Lower lobe of right lung (tissue), 2 donors: ENCODE measurements at places on chromosomes 3 and 15. TPM values are rescaled to one million over a fixed set of nuclear protein-coding genes. Genes with fewer than 3 reads are reported as not detected.

DNA sequence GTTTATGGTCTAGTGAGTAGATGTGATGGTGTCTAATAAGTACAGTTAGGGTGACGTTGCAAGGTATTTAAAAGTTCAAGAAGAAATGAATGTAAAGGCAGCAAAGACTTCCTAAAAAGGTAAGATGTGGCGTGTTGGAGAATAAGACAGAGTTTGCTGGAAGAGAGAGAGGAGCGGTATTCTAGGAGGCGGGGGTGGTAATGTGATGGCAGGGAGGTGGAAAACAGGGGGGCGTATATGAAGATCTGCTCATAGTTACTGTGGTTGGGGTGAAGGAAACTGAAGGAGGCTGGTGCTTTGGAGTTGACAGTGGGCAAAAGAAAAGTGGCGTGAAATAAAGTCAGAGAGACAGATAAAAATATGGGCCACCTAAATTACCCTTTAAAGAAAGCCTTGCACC is 164.9 kb upstream of the LRRN1 start:
- no peaks in the 10 kb centered on the region for H3K36me3 ChIP-seq
- H3K27me3 ChIP-seq, result no peaks in the 10 kb centered on the region
- no peak for DNase-seq
- H3K4me3 ChIP-seq, result no peak overlapping the region

ALG1L2 gene
- total RNA-seq, result 1.5 TPM

MB21D2 gene
- 5.0 TPM for total RNA-seq

DNA sequence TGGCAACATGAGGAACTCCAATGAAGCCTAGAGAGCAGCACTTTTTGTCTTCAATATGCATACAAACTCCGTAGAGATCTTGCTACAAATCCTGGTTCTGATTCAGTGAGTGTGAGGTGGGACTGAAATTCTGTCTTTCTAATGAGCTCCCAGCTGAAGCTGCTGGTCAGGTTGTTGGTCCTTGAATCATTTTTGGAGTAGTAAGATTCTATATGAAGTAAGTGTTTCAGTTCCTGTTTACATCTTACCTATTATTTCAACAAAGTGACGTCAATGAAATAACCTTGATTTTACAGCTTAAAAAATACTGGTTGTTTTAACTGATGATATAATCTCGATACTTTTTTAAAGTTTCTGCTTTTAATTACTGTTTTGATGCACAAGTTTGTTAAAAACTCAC is 33.9 kb downstream of the SHQ1 start:
- no peaks in the 10 kb centered on the region for H3K27me3 ChIP-seq
- DNase-seq, result no peak
- H3K4me3 ChIP-seq, result no peak overlapping the region
- H3K4me1 ChIP-seq, result peaks cover 6% of the 10 kb centered on the region

DNA sequence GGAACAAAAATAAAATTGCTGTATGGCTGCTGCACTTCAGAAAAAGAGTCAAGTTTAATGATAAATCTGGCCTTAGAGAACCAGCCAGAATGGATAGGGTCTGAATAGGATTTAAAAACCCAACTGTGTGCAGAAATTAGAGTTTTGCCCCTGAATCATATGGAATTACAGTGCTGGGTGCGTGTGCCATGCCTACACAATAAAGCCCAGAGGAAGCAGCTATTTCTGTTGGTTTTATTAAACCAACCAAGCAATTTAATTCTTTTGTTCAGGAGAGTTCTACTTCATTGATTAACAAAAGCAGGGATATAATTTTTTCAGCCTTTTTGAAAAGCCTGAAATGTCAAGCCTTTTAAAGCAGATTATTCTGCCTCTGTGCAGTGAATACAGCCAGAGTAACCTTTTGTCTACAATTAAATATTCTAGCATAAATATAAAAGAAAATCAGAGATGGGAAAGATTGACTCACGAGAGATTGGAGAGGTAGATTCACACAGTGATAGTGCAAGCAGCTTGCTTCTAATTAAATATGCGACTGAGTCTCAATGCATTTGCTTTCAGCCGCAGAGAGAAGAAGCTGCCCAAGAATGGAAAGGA is 66.7 kb upstream of the DNAJC19 start:
- no peaks in the 10 kb centered on the region for H3K27me3 ChIP-seq
- no peaks in the 10 kb centered on the region for H3K36me3 ChIP-seq
- H3K27ac ChIP-seq, result no peak overlapping the region
- no peak for DNase-seq

GRCh38 chr15:98195796-98196195 is 235.3 kb downstream of the ARRDC4 start:
- H3K36me3 ChIP-seq, result no peaks in the 10 kb centered on the region
- no peak overlapping the region for H3K4me3 ChIP-seq

SQOR gene
- 97.1 TPM for total RNA-seq
